Thoracic aorta endothelial cell (primary cell): ENCODE measurements at places on chromosomes 3 and 15. TPM values are rescaled to one million over a fixed set of nuclear protein-coding genes. Genes with fewer than 3 reads are reported as not detected.

MORC1 gene
- total RNA-seq, result not detected in 2 replicates

WDR48 gene
- 35.2 and 37.9 TPM in 2 replicates for total RNA-seq

ALCAM gene
- total RNA-seq, result 151 and 200 TPM in 2 replicates

C3orf20 gene
- total RNA-seq, result under 0.01 and 0.07 TPM in 2 replicates

ZMYND10 gene
- 0.07 and 0.13 TPM in 2 replicates for total RNA-seq

STAB1 gene
- total RNA-seq, result 213 and 215 TPM in 2 replicates

GRM2 gene
- under 0.01 TPM in 2 replicates for total RNA-seq

RSRC1 gene
- total RNA-seq, result 45.2 and 53.8 TPM in 2 replicates

ADAMTS17 gene
- 0.40 and 0.79 TPM in 2 replicates for total RNA-seq

HHLA2 gene
- not detected in 2 replicates for total RNA-seq

GOLGA8N gene
- 1.9 and 3.0 TPM in 2 replicates for total RNA-seq

CCR4 gene
- total RNA-seq, result under 0.01 and 0.22 TPM in 2 replicates

ZNF660 gene
- total RNA-seq, result 0.50 and 0.53 TPM in 2 replicates

LSAMP gene
- under 0.01 and 0.07 TPM in 2 replicates for total RNA-seq

NTRK3 gene
- total RNA-seq, result not detected in 2 replicates

RNF168 gene
- total RNA-seq, result 30.9 and 36.5 TPM in 2 replicates

APOD gene
- total RNA-seq, result 2.8 and 6.8 TPM in 2 replicates

SHC4 gene
- total RNA-seq, result 0.53 and 0.65 TPM in 2 replicates

CD86 gene
- total RNA-seq, result not detected in 2 replicates

CCDC39 gene
- 0.14 TPM in 1 of 2 replicates, not detected in the other for total RNA-seq

LHFPL4 gene
- total RNA-seq, result not detected in 2 replicates

KIAA1143 gene
- total RNA-seq, result 27.5 and 33.2 TPM in 2 replicates

ALDH1A2 gene
- total RNA-seq, result 2.3 and 38.1 TPM in 2 replicates

CYP19A1 gene
- not detected in 2 replicates for total RNA-seq

PFKFB4 gene
- 2.8 and 4.5 TPM in 2 replicates for total RNA-seq

NANOGP8 gene
- 0.14 TPM in 1 of 2 replicates, not detected in the other for total RNA-seq

ALDH1L1 gene
- total RNA-seq, result not detected in 2 replicates

NOX5 gene
- total RNA-seq, result 0.07 TPM in 1 of 2 replicates, not detected in the other

RYK gene
- total RNA-seq, result 109 and 111 TPM in 2 replicates

PLAAT1 gene
- 0.13 and 0.29 TPM in 2 replicates for total RNA-seq

KLHL40 gene
- under 0.01 TPM in 1 of 2 replicates, not detected in the other for total RNA-seq

AGBL1 gene
- total RNA-seq, result not detected in 2 replicates

MAPKAPK3 gene
- total RNA-seq, result 18.9 and 31.8 TPM in 2 replicates

RARB gene
- total RNA-seq, result 17.6 and 25.6 TPM in 2 replicates

ARNT2 gene
- 0.27 and 0.93 TPM in 2 replicates for total RNA-seq

GPR149 gene
- total RNA-seq, result not detected in 2 replicates

ISLR2 gene
- total RNA-seq, result not detected in 2 replicates

ITIH1 gene
- total RNA-seq, result not detected in 2 replicates

SAXO2 gene
- total RNA-seq, result 0.22 and 0.40 TPM in 2 replicates

RTP3 gene
- not detected in 2 replicates for total RNA-seq

BBX gene
- 86.2 and 108 TPM in 2 replicates for total RNA-seq

UROC1 gene
- total RNA-seq, result not detected in 2 replicates

WDR53 gene
- 7.3 and 8.9 TPM in 2 replicates for total RNA-seq

CCDC54 gene
- not detected in 2 replicates for total RNA-seq

ZBED2 gene
- not detected in 2 replicates for total RNA-seq

PLA2G4E gene
- total RNA-seq, result not detected in 2 replicates

PROK2 gene
- not detected in 2 replicates for total RNA-seq

C3orf70 gene
- 2.9 and 5.2 TPM in 2 replicates for total RNA-seq

TGM4 gene
- total RNA-seq, result 0.07 and 0.13 TPM in 2 replicates

ASB14 gene
- not detected in 2 replicates for total RNA-seq

ASTE1 gene
- 6.5 and 8.1 TPM in 2 replicates for total RNA-seq

LMAN1L gene
- under 0.01 and 0.07 TPM in 2 replicates for total RNA-seq

RTP1 gene
- total RNA-seq, result 0.13 TPM in 1 of 2 replicates, not detected in the other
